ENCODE measurements at places on chromosomes 13 and 19.

GRCh38 chr13:80726868-80727267 is 385.9 kb upstream of the SPRY2 start:
- DNase-seq: no peak

DNA sequence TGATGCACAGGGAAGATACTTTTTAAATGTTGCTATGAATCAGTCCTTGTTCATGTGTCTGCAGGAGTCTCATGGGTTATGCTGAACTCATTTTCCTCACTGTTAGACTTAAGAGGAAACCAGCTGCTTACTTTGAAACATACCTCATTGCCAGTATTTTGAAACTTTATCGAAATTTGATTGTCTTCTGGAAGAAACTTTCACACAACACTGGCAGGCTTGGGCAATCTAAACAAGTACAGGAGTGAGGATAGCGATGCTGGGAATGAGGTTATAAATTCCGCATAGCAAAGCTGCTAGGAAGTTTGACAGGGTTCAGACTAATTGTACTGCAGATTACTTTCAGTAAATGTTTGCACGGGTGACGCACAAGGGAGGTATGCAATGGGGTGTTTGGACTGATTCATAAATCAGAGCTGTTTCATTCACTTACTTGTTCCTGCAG is 245.7 kb downstream of the DNAJC15 start:
- no peak for DNase-seq

DNA sequence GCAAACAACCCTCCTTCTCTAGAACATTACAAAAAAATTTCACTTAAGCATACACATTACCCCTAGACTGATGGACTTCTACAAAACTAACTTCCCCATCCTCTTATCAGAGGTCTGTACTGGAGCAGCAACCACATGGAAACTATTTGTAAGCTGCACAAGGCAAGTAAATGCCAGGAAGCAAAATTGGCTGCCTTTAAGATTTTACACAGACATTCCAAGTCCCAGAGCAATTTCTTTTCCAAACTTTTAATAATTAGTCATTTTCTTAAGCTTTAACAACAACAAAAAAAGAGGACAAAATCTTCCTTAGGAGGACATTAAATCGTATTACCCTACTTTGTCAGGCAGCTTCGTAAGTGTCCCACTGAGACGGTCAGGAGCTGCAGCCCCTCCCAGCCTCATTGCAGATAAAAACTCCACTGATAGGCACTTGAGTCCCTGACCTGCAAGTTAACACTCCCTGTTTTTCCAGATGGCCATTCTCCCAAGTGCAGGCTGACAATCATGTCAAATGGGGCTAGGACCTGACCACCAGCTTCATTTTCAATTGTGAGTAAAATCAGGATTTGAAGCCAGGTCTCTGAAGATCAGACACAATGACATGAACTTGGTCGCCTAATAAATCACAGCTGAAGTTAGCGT is 680.1 kb downstream of the DIAPH3 start:
- DNase-seq: no peak

- no peak for DNase-seq
Measured at GRCh38 chr13:49409008-49409407, 34.9 kb downstream of the CAB39L start.

DNA sequence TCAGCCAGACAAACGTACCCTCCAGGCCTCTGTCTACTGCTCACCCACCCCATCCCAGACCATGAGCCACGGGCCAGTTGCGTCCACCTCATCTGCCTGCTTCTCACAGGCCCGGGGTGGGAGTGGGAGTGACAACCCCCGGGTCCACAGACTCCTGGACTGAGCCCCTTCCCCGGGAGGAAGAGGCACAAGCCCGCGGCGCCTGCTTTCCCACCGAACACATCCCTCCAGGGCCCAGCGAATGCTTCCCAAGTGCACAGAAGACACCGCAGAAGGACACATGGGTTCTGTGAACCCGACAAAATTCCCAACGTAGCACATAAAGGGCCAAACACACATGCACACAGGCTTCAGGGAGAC is 18.0 kb upstream of the PLPP2 start:
- no peak for DNase-seq

- no peak for DNase-seq
Measured at GRCh38 chr19:18065173-18065495, 21.6 kb downstream of the IL12RB1 start.

DNA sequence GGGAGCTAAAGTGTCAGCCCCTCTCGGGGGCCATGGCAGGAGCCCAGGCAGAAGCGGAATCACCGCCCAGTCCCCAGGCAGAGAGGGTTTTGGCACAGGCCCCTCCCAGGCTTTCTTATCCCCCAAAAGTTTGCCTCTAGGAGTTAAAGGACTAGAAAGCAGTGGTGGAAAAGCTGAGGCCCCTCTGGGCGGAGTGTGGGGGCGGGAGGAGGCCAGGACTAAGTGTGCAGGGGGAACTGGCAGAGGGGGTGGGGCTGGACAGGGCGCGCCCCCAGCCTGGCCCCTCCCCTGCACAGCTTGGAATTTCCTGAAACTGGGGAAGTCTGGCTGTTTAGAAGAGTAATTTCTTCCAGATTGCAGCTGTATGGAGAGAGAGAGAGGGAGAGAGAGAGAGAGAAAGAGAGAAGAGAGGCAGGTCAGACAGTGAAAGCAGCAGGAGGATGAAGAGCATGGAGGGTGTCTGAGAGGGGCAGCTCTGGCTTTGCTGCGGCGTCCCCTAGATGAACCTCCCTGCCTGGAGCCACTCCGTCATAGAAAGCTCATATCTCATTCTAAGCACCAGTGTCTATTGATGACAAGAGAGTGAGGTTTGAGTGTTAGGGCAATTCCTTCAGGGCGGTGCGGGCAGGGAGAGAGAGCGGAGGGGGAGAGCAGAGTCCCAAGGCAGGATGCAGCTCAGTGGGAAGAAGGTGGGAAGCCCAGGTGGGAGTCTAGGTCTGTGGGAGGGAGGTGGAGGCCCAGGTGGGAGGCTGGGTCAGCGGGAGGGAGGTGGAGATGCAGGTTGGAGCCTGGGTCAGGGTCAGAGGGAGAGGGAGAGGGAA is at the start of gene CDC42EP5:
CDC42EP5 (minus strand) TSS at position 226 of the 821 bp plus-strand sequence. CDS start 7,749 bp downstream, outside the sequence.
- DNase-seq: no peak

DNA sequence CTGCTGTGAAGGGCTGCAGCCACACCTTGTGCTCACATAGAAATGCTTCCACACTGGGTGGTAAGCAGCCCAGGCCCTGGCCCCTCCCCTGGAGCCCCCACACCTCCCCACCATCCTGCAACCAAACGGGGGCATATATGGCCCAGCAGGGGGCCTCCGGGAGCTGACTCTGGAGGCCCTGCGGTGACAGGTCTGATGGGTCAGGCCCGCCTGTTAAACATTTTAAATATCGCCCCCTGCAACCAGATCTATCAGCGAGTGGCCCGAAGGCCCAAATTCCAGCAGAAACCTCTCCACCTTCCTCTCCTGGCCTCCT is 48.0 kb upstream of the KATNAL1 start:
- peak; percentile 22 for DNase-seq

- DNase-seq: no peak
Measured at GRCh38 chr13:102999499-102999898, 66.7 kb downstream of the SLC10A2 start.

- DNase-seq: no peak
Measured at GRCh38 chr13:34004676-34005075, 186.7 kb downstream of the RFC3 start.

GRCh38 chr13:94416454-94417080 is 62.9 kb downstream of the DCT start:
- no peak for DNase-seq

- DNase-seq: no peak
Measured at GRCh38 chr13:46077265-46077664, 24.7 kb upstream of the ZC3H13 start.

DNA sequence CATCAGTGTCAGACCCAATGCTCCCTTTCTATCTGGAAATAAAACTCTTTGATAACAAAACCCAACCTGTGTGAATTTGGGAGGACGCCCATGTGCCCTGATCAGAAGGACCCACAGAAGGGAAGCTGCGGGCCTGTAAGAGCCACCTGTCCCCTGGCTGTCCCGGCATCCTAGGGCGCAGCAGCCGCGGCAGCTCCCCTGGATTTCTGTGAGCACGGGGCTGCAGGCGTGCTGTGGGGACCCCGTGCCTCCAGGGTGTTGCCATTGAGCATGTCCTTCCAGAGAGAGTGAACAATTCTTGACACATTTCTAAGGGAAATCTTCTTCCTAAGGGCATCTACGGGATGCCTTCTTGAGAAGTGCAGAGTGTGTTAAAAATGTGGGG is 60.0 kb downstream of the MCF2L start:
- DNase-seq: no peak

- DNase-seq: no peak
Measured at GRCh38 chr13:99505814-99506269, 4.6 kb downstream of the TM9SF2 start.

DNA sequence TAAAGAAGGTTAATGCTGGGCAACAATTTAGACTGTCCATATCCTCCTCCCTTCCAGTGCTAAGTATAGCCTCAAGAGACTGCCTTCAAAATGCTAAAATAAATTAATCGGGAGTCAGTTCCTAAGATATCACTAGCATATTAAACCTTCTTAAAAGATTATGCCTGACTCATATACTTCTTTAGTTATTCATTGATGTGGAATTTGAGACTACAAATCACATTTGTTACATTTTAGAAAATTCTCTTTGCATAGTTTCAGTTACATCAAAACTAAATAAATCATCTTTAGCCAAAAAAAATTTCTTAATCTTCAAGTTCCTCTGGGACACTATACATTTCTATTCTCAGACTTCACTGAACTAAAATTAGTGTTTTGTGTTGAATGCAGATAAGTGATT is 769.1 kb downstream of the PCDH9 start:
- DNase-seq: no peak

GRCh38 chr13:93339550-93339949 is 112.9 kb downstream of the GPC6 start:
- no peak for DNase-seq

- no peak for DNase-seq
Measured at GRCh38 chr19:38805180-38805579, 7.6 kb downstream of the LGALS4 start.

GRCh38 chr19:5392486-5392885 is 51.9 kb upstream of the PTPRS start:
- no peak for DNase-seq
